Heart right ventricle (tissue), 16 donors: ENCODE measurements at places on chromosomes 12 and 14.

- no peak for DNase-seq
Observed at GRCh38 chr12:4091016-4091743, 182.4 kb upstream of the CCND2 start.

DNA sequence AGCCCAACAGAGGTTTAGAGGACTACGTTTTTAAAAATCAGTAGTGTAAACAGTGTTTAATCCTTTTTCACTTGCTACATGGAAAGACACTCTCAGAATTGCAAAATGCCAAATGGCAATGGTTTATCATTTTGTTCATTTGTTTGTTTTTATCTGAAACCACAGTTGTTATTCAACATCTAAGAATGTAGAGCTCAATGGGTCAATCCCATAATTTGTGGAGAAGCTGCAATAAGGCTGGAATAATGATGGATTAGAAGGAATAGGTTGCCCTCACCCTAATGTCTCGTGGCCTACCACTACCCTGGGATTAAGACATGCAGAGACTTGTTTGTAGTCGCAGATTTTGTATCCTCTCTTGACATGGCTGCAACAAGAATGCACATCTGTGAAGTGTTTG is 115.7 kb downstream of the LLPH start:
- no peak for DNase-seq

GRCh38 chr14:42778984-42779383 is 1172.3 kb downstream of the LRFN5 start:
- DNase-seq = no peak

GRCh38 chr14:29645117-29645516 is 282.5 kb downstream of the PRKD1 start:
- no peak for DNase-seq

DNA sequence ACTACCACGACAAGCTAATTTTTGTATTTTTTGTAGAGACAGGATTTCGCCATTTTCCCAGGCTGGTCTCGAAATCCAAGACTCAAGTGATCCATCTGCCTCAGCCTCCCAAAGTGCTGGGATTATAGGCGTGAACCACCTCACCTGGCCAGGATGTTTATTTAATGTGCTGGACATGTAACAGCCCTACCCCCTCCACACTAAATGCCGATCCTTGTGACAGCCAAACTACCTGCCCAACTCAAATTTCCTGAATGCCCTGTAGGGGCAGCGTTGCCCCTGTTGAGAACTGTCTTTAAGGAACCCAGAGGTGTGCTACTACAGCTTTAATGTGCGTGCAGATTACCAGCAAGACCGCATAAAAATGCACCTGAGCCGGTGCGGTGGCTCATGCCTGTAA is 48.1 kb downstream of the KCNK13 start:
- DNase-seq = no peak
